A549 treated with DMSO at 1 μM for 4 hours (cell line): ENCODE measurements at places on chromosomes 13 and 19. TPM values are rescaled to one million over a fixed set of nuclear protein-coding genes. Genes with fewer than 3 reads are reported as not detected.

The EXOC3L2 gene
- total RNA-seq = 0.80 to 1.3 TPM (median 0.99 TPM) in 5 replicates

The ZNF709 gene
- total RNA-seq = 0.02 to 0.05 TPM in 2 of 5 replicates, not detected in the others

The SRRM5 gene
- total RNA-seq = 0.61 to 1.4 TPM (median 0.85 TPM) in 5 replicates

The PTPRH gene
- total RNA-seq = 3.7 to 7.4 TPM (median 4.9 TPM) in 5 replicates

The PPP2R1A gene
- total RNA-seq = 209 to 320 TPM (median 294 TPM) in 5 replicates

The CDX2 gene
- total RNA-seq = 0.94 to 1.2 TPM (median 1.1 TPM) in 5 replicates

The KPTN gene
- 16.7 to 22.4 TPM (median 21.2 TPM) in 5 replicates for total RNA-seq

The ZNF554 gene
- total RNA-seq = 0.55 to 1.1 TPM (median 1.0 TPM) in 5 replicates

The MYH14 gene
- 5.5 to 7.0 TPM (median 6.6 TPM) in 5 replicates for total RNA-seq

The CCDC122 gene
- 1.7 to 3.6 TPM (median 2.4 TPM) in 5 replicates for total RNA-seq

The TMEM59L gene
- total RNA-seq = 3.6 to 6.3 TPM (median 5.4 TPM) in 5 replicates

The SIX5 gene
- total RNA-seq = 19.5 to 36.3 TPM (median 30.2 TPM) in 5 replicates

The CRTC1 gene
- total RNA-seq = 2.2 to 5.6 TPM (median 4.6 TPM) in 5 replicates
